ENCODE measurements at places on chromosomes 12 and 14.

GRCh38 chr12:124371366-124371765 is 76.5 kb downstream of the RFLNA start:
- DNase-seq, result no peak

GRCh38 chr14:70671652-70672644 is 30.2 kb downstream of the TTC9 start:
- no peak for DNase-seq

DNA sequence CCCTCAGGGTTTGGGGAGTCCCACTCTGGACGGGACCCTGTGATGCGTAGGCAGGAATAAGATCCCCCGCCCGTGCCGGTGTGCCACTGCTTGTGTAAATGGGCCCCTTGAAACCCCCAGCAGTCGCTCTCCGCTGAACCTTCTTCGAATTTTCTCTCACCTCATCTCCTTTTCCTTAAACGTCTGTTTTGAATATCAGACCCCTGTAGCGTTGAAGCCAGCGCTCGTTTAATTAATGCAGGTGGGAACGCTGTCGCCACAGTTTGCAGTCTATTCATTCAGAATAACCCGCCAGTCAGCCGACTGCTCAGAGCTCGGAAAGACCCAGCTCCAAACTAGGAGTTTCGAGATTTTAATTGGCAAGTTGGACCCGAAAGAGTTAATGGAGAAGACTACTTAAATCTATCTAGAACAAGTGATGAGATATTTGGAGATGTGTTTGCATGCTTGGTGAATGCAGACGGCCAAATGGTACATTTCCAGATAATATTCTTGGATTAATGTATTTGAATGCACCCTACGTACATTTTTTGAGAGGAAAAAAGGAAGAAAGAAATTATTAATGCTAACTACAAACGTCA is 739 bp upstream of the PPP2R5E start:
- peak; percentile 19 for DNase-seq

DNA sequence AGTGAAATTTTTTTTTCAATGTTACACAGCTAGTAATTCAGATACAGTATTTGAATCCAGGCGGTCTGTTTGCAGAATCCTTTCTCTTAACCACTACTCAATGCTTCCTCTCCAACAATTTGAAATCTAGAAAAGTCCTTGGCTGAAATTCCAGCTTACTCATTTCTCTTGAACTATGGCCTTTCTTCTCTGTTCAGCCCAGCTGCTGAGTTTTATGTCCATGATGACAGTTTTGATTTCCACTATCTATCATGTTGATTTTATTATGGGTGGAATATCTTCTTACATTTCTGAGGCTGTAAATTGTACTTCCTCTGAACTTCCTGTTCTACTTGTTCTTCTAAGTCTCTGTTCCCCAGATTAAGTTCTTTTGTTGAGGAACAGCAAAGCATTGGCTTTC is 315.3 kb downstream of the DIO2 start:
- no peak for DNase-seq
